ENCODE measurements at places on chromosomes 2 and 18. TPM values are rescaled to one million over a fixed set of nuclear protein-coding genes. Genes with fewer than 3 reads are reported as not detected.

The SNX17 gene
- 138 TPM for total RNA-seq

The SSB gene
- 256 TPM for total RNA-seq

The WDR54 gene
- total RNA-seq, result 81.6 TPM

The COL4A4 gene
- 3.1 TPM for total RNA-seq

The PROM2 gene
- total RNA-seq, result not detected

The ACSL3 gene
- 135 TPM for total RNA-seq

The LYPD1 gene
- total RNA-seq, result 12.0 TPM

The SRD5A2 gene
- total RNA-seq, result not detected

The MLPH gene
- 326 TPM for total RNA-seq

The SGPP2 gene
- total RNA-seq, result 0.46 TPM

Data from A549 treated with ZK216348 at 1 μM for 4 hours (cell line).